Dermis blood vessel endothelial cell (primary cell): ENCODE measurements at places on chromosomes 11 and 22. TPM values are rescaled to one million over a fixed set of nuclear protein-coding genes. Genes with fewer than 3 reads are reported as not detected.
A peak's percentile ranks its signal among the peaks of the same experiment; 100 is the strongest.

Gene OR9G4
- not detected in 2 replicates for total RNA-seq

DNA sequence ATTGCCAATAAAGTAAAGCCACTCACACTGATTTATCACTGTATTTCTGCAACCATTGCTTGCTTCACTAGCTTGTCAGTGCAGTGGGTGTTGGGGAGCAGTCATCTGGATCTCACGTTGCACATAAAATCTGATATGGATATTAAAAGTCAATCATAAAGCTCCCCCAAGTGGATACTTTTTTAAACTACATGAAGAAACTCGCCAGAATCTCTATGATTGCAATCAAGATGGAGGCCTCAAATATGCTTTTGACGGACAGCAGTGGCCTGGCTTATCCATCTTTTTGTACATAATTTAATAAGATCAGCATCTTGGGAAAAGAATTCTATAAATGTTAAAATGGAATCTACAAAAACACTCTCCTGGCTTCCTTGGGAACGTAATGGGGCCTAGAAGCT, 137.7 kb downstream of the WT1 start:
- DNase-seq, result peak; percentile 46

DNA sequence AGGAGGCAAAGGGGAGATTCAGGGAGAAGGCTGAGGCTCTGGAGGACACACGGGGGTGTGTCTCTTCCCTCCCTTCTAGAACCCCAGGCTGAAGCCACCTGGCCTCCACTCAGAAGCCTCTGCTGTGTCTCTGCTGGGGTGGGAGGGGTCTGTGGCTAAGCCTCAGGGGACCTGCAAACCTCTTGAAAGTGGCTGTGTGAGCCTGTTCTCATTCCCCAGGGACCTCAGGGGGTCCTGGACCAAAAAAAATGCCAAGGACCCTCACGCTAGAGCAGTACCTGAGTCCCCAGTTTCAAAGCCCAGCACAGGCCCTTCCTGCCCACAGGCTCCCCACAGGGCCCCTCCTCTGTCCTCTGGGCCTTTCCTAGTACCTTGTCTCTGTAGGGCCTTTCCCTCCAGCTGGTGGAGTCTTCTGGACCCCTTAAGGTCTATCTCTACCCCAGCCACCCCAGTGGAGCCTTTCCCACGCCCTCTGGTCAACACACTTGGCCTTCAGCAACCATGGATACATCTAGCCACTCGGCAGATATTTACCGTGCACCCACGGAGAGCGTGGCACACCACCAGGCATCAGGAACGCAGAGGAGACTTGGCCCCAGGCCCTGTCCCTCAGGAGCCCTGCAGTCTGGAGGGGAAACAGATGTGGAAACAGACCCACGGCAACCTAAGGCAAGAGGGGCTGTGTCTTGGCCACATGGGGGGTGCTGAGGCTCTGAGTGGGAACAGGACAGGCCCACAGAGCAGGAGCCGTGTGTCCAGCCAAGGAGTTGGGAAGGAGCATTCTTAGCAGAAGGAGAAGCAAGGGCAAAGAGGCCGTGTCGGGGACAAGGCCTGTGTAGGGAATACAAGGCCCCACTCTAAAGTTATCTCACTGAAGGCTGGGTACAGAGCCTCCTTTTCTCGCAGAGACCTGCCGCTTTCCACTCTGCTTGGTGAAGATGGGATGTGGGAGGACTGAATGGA, 18.5 kb downstream of the PLA2G6 start:
- no peak for DNase-seq

Gene MB
- not detected in 2 replicates for total RNA-seq

GRCh38 chr11:20084921-20085814, 75.1 kb downstream of the DBX1 start:
- DNase-seq, result no peak

Gene OR4X1
- total RNA-seq, result not detected in 2 replicates

Gene CNGA4
- total RNA-seq, result 0.09 TPM in 1 of 2 replicates, not detected in the other

DNA sequence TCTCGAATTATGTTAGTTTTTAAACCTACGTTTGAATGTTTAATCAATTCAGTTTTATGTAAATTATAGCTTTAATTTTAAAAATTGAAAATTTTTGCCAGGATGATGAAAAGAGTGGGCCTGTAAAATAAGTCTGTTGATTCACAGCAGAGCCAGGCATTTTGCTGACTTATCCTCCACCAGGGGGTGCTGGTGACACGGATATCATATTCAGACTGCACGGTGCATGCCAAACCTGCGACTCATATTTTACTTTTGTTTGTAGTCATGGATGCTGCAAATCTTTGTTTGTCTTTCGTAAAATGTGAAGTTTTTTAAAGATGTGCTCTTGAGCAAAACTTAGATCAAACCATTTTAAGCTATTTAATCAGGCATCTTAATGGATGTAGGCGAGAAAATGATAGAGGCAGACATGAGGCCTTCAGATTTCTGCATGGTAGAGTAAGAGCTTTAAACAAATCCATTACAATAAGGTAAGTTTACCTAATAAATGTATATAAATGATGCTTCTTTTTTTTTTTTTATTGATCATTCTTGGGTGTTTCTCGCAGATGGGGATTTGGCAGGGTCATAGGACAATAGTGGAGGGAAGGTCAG, 3.6 kb upstream of the OR8B3 start:
- peak; percentile 83 for DNase-seq

Gene UPK3A
- total RNA-seq, result not detected in 2 replicates

- no peak for DNase-seq
Measured at GRCh38 chr11:74749965-74750296, 1.3 kb downstream of the RNF169 start.

Gene SERHL2
- 3.0 and 3.1 TPM in 2 replicates for total RNA-seq

- DNase-seq, result peak; percentile 85
Measured at GRCh38 chr11:118198370-118198769, 21.9 kb upstream of the SCN2B start.

Gene UBQLN3
- total RNA-seq, result not detected in 2 replicates

DNA sequence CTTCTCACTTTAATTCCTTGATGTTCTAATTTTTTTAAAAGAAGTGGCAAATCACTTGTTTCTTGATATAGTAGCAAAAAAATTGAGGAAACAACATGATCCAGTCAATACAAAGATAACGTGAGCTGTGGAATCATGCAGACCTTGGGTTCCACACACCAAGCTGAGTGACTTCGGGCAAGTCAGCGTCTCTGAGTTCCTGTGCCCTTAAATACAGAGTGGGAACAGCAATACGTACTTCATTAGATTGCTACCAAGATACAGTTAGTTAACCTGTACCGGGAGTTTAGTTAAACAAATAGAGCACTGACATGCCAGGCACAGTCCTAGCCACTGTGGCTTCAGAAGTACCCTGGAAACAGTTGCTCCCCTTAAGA, 58.5 kb downstream of the PPP2R1B start:
- no peak for DNase-seq

DNA sequence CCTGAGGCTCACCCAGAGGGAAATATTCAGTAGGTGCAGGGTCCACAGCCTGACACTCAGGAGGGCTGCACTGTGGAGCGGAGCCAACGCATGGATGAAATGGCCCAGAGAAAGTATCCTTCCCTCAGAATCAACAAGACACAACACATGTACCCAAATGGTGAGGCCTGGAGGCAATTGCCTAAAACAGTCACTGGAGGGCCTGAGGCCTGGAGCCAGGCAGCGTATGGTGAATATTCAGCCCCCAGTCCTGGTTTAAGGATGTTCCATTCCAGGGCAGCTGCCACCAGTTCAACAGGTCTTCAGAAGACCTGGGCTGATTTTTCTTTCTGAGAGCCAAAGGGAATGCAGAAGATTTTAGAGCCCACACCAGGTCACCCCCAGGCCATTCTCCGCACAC, 264.8 kb downstream of the INSC start:
- no peak for DNase-seq

DNA sequence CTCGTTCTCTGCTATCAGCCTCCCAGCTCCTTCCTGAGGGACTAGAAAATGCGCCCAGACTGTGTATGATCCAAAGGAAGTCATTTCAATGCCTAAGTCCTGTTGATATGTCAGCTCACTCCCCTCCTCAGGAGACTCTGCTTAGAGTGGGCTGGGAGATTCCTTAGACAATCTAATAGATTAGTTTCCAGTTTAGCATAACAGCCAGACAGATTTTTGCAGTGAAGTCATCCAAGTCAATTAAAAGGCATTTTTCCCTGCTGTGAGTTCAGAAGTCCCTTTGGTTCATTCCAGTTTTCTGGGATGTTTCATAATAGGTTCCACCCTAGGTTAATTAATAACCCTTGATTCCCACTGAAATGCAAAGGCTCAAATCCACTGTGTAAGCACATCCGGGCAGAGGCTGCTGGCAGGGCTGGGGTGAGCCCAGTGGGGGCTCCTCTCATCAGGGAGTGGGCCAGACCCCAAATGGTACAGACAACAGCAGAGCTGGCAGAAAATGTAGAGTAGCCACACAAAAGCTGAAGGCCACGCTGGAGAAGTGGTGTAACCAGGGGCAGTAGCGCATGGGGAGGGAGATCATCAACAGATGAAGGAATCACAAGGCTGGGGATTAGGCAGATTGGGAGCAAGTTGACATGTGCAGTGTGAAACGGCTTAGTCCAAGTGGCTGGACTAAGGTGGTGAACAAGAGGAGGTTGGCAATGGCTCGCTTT, 90.6 kb downstream of the SYN3 start:
- no peak for DNase-seq

- DNase-seq, result peak; percentile 97
Measured at GRCh38 chr11:87368858-87369480, 331.2 kb downstream of the TMEM135 start.

GRCh38 chr11:58905011-58905720, 34.1 kb upstream of the GLYATL1 start:
- no peak for DNase-seq

Gene SEPTIN3
- under 0.01 and 0.14 TPM in 2 replicates for total RNA-seq

GRCh38 chr11:46918083-46918787, at the start of gene LRP4:
Gene LRP4 (minus strand): TSS chr11:46918550. CDS start chr11:46918379, 171 bp downstream.
- peak; percentile 36 for DNase-seq

- DNase-seq, result no peak
Measured at GRCh38 chr11:78926633-78927338, 352.1 kb upstream of the NARS2 start.

GRCh38 chr11:8219257-8220021, 44.2 kb downstream of the LMO1 start:
- DNase-seq, result peak; percentile 73

GRCh38 chr11:115067471-115067870, 389.1 kb downstream of the NXPE2 start:
- no peak for DNase-seq

GRCh38 chr11:62116451-62116850, 7.4 kb upstream of the INCENP start:
- no peak for DNase-seq
